ENCODE measurements at places on chromosomes 13 and 19. TPM values are rescaled to one million over a fixed set of nuclear protein-coding genes. Genes with fewer than 3 reads are reported as not detected.
A peak's percentile ranks its signal among the peaks of the same experiment; 100 is the strongest.

SERPINE3 gene
- 1.4 TPM for polyA plus RNA-seq

DNA sequence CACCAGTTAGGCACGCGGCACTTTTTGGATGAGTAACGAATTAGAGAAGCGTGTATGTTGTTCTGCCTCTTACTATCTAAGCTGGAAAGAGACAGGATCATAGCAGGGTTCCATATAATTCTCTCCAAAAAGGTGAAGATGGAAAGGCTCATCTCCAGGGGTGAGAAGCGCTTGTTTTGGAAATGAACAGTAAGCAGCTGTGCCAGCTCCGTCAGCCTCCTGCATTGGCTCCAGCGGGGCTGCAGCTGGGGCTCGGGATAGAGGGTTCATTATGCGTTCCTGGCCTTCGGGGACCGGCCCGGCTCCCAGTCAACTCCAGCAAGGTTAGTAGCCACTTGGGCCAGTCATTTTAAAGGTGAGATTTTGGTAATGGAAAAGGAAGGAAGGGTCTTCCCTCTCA is 155.5 kb downstream of the COL4A1 start:
- DNase-seq = no peak

- DNase-seq = no peak
These were observed 27.4 kb downstream of the IL12RB1 start for GRCh38 chr19:18059297-18059696.

- DNase-seq = no peak
These were observed 968 bp downstream of the RAVER1 start for GRCh38 chr19:10332158-10332964.

GRCh38 chr13:94996445-94996844 is 284.1 kb upstream of the SOX21 start:
- DNase-seq = no peak

GRCh38 chr13:57633141-57633949 is 1.8 kb downstream of the PCDH17 start:
- DNase-seq = peak; percentile 47

GRCh38 chr13:53341144-53341510 is 312.5 kb downstream of the OLFM4 start:
- DNase-seq = no peak

DNA sequence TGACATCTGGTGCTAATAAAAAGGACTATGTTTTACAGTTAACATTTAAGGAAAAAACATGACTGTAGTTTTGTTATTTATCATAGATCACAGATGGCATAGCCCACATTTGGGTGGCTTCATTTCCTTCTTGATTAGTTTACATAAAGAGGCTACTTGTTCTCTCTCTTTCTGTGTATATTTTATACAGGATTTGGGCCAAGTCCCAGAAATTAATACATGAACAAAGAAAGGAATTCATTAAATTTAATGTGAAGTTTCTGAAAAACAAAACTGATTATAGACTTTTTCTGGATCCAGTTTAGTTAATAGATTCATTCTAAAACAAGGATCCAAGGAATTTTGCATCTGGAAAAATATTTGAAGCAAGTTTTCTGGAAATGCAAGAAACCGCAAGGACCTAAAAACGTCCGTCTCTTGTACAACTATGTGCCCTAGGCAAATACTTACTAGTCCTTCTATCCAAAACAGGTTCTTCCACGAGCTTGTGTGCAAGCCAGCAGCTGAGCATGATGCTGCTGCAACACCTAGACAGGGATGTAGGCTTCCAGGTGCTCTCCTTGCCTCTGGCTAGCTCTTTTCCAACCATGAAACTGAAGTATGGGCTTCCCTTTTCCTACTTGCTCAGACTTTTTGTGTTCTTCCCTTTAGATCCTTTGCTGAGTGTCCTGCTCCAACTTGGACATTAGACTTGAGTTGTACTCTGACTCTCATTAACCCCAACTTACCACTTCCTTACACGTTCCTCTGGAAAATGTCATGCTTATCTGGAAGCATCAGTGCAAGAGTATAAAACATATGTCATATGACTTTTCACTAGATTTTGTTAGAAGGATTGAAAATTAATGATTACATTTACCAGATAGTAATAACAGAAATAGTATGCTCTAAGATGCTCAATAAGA is 161.5 kb upstream of the STARD13 start:
- no peak for DNase-seq

DNA sequence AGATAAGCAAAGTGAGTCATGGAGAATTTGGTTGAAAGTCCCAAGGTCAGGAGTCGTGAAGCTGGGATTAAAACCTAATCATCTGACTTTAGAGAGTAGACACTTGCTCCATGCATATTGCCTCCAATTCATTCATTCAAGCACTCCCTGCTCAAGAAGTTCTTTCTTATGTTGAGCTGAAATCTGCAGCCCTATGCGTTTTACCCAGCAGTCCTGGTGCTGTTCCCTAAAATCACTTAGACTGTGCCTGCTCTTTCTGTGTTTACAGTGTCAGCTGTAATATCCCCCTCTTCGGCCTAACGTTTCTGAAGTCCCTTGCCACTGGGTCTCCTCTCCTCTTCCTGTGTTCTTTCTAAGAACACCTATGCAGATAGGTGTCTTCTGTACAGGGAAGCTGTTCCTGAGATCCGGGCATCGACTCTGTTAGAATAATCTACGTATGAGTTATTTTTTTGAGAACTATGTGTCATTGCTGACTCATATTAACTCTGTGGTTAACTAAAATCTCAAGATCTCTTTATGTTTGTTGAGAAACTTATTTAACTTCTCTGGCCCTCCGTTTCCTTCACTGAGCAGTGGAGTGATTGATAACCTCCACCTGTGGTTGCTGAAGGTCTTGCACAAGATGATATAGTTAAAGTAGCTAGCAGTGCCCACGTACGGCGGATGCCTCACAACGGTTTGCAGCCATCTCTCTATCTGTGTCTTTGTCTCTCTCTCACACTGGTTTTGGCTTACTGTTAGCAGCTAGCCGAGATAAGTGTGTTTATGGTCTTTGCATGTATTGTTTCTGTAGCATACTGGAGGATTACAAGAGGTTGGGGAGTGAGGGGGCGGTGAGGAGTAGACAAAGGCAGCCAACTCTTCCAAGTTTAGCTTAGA is 4.7 kb downstream of the ALOX5AP start:
- DNase-seq = no peak

S1PR2 gene
- 47.5 TPM for polyA plus RNA-seq

DNA sequence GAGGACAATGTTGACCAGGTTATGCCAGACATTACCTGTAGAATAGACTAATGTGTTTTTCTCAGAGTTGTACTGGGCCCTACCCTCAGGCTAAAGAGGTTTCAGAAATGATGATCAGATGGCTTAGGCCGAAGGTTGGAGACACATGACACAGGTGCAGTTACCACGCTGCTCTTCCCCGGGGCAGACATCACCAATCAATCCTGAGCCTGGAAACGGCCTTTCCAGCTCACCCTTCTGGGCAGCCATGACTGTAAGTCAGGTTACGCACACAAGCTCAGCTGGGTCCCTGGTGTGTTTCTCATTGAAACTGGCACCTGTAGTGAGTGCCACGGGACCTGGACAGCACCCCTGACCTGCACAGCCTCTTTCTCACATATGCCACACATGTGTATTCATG is 299.3 kb downstream of the UQCRFS1 start:
- DNase-seq = no peak

DNA sequence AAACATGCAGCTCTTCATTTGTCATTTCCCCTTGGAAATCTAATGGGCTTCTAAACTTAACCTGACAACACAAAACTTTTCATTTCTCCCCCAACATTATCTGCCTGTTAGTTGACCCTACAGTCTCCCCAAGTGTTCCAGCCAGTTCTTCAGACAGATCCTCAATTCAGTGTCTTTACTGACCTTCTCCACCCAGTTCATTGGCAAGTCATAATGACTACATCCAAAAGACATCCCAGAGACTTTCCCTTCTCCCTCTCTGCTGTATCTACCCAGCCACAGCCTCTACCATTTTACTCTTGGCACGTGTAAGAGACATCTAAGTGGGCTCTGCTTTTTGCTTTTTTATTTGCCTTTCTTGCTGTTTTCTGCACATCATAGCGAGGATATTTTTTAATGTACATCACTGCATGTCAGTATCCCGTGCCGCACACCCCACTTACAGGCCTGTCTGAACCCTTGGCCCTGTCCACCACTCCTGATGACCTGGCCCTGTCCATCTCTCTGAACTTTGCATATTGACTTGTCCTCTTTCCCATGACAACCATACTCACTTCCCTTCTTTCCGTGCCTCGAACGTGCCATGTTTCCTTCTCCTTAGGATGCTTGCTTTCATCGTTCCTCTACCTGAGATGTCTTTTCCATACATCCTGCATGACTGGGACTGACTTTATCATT is 391.9 kb downstream of the IRS2 start:
- DNase-seq = no peak

ZNF440 gene
- polyA plus RNA-seq = 25.4 TPM

All from right lung (tissue), 10 donors.